ENCODE measurements at places on chromosomes 6 and 20.

GRCh38 chr6:34176261-34177031, 30.6 kb upstream of the GRM4 start:
- DNase-seq = no peak

GRCh38 chr6:100176311-100176950, 182.4 kb upstream of the MCHR2 start:
- no peak for DNase-seq

DNA sequence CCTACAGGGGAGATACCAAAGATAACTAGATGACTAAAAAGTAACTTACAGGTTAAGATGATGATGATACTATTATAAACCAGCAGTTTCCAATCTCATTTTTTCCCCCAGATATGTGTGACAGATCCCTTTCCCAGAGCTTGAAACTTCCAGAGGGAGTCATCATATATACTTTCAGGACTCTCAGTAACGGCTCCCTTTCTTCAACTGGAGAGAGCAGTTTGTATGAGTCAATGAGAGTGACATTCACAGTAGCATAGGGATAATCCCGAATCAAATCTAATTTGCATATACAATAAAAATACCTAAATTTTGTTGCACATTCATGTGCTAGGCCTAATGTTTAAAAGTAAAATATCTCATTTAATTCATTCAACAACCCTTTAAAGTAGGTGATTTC, 29.7 kb downstream of the IGF2R start:
- DNase-seq = no peak

DNA sequence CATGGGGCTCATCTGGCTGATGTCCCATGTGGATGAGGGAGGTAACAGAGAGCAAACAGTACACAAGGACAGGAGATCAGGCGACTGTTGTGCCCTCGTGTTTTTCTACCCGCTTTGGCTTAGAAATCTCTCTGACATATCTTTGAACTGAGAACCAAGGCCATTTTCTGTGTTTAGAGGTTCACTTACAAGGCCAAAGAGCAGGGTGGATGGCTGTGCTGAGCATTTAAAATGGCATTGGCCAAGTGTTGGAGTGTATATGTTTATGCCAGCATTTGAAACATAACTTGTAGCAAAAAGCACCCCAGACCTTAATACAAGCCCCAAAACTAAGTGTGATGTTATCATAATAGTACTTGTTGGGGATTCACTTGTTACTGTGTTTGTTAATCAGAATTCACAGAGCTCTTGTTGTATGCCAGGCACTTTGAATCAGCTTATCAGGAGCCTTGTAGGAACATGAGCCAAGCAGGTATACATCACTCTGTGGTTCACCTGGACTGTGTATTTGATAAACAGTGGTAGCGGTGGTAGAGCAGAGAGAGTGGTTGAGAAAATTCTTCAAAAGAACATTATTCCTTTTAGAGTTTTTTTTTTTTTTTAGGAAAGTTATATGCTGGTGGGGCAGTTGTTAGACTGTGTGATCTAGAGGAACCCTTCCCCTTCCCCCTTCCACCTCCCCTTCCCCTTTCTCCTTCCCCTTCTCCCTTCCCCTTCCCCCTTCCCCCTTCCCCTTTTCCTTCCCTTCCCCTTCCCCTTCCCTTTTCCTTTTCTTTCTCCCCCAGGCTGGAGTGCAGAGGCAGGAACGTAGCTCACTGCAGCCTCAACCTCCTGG, 71.3 kb downstream of the ATRN start:
- DNase-seq = no peak

DNA sequence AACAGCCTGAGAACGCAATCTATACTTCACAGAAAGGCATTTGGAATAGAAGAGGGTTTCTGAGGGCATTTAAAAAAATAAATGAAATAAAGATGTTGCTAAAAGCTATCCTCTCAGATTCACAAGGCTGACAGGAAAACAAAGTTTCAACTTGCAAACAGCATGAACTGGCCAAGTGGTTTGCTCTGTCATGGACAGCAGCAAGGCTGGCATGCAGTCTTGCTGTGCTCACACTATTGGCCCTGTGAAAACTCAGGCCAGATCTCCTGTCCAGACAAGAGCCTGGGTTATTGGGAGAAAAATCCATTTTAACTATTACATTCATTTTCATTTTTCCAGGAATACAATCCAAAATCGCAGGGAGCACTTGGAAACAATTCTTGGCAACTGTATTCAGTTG, 506.2 kb upstream of the SLC35B3 start:
- no peak for DNase-seq

DNA sequence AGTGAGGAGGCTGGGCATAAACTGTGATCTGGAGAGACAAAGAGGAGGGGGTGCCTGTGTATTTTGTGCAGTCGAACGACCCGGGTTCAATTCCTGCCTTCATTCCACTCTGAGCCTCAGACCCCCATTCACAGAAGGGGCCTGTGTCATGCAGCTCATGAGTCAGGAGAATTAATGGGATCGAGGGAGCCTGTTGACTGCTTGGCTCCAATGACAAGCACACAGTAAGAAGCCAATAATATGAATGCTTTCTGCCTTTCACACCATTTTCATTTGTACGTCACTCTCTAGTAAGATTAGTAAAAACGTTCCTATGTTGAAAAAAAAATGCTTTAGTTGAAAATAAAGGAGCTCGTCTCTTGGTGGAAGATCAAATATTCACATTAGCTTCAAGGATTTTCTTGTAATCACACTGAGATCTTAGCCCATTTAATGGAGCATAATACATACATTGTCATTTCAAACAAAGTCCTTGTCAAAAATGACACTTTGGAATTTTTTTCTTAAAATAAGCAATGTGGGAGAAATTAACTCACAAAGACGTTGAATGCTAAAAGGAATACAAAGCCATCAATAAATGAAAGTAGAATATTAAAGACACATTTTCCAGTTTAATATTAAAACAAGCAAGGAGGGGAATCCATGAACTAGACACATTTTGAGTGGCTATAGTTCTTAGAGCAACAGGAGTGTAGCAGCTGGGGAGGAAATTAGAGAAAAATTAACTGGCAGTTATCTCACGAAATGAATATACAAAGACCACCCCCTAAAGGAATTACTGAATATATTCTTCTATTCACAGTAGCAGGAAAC, 246.7 kb upstream of the AFDN start:
- no peak for DNase-seq

Measured in nephron progenitor cell (in vitro differentiated cells).